ENCODE measurements at places on chromosomes 2 and 18. TPM values are rescaled to one million over a fixed set of nuclear protein-coding genes. Genes with fewer than 3 reads are reported as not detected.

DNA sequence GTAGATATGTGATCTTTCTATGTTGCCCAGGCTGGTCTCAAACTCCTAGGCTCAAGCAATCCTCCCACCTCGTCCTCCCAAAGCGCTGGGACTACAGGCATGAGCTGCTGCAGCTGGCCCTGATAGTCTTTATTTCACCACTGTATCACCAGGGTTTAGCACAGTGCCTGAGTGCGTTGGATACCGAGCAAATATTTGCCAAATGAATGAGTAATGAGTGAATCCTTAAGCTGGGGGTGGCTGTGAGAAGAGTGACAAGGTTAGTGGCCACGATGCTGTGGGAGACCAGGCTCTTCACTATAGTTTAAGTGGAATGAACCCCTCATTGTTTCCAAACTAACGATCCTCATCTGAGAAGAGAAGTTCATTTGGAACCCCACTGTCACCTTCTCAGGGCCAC, 60.8 kb upstream of the FAM136A start:
- H3K27ac ChIP-seq = no peak overlapping the region
- DNase-seq = no peak
- H3K4me3 ChIP-seq = no peak overlapping the region
- H3K4me1 ChIP-seq = no peaks in the 10 kb centered on the region

DNA sequence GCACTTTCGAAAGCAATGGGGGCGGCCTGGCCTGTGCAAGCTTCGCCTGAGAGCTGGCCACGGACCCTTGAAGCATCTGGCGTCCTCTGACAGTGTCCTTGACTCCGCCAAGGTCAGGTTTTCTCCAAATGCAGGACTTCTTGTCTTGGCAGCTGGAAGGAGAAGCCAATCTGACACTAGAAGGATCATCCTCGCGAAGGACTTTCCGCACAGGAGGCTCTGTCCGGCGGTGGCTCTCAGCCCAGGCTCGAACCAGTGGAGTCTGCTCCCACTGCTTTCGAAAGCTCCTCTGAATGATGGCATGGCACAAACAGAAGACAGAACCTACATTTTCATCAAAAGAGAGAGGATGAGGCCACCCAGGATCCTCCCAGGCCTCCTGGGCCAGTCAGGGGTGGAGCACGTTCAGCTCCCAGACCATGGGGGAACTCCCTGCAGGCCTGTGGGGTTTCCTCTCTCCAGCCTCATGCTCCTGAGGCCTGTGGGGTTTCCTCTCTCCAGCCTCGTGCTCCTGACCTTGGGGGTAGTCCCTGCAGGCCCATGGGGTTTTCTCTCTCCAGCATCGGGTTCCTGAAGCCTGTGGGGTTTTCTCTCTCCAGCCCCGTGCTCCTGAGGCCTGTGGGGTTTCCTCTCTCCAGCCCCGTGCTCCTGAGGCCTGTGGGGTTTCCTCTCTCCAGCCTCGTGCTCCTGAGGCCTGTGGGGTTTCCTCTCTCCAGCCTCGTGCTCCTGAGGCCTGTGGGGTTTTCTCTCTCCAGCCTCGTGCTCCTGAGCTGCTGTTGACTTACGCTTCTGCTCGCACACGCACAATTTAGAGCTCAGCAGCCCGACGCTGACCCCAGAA, 396.5 kb upstream of the SALL3 start:
- no peak overlapping the region for H3K4me3 ChIP-seq
- no peak overlapping the region for H3K27ac ChIP-seq
- no peak for DNase-seq
- no peaks in the 10 kb centered on the region for H3K27me3 ChIP-seq
- no peaks in the 10 kb centered on the region for H3K4me1 ChIP-seq

GRCh38 chr2:98731041-98731893, at the start of gene MGAT4A:
TSS of gene MGAT4A (minus strand) at chr2:98731132. CDS start at chr2:98726332, 4,800 bp downstream.
- no peaks in the 10 kb centered on the region for H3K27me3 ChIP-seq
- peak within 1 kb of the TSS; percentile 95 for H3K27ac ChIP-seq
- peaks cover 60% of the 10 kb centered on the region for H3K4me1 ChIP-seq
- peak; percentile 81 for DNase-seq
- peak within 1 kb of the TSS; percentile 89 for H3K4me3 ChIP-seq
- peaks cover 16% of the 10 kb centered on the region for H3K36me3 ChIP-seq

- no peak for DNase-seq
- no peaks in the 10 kb centered on the region for H3K4me1 ChIP-seq
Measured at GRCh38 chr2:208673631-208674030, 267.0 kb downstream of the PTH2R start.

DNA sequence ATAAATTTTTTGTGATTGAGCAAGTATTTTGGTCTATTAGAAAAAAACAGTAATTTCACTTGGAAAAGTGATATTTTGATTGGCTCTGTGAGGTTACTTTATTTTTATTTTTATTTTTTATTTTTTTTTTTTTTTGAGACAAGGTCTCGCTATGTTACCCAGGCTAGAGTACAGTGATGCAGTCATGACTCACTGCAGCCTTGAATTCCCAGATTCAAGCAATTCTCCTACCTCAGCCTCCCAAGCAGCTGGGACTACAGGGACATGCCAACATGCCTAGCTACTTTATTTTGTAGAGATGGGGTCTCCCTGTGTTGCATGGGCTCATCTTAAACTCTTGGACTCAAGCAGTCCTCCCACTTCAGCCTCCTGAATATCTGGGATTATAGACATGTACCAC, 60.9 kb upstream of the MGAT5 start:
- no peak overlapping the region for H3K4me3 ChIP-seq
- H3K36me3 ChIP-seq = peaks cover 14% of the 10 kb centered on the region
- H3K27me3 ChIP-seq = no peaks in the 10 kb centered on the region
- no peak overlapping the region for H3K27ac ChIP-seq
- DNase-seq = no peak

DNA sequence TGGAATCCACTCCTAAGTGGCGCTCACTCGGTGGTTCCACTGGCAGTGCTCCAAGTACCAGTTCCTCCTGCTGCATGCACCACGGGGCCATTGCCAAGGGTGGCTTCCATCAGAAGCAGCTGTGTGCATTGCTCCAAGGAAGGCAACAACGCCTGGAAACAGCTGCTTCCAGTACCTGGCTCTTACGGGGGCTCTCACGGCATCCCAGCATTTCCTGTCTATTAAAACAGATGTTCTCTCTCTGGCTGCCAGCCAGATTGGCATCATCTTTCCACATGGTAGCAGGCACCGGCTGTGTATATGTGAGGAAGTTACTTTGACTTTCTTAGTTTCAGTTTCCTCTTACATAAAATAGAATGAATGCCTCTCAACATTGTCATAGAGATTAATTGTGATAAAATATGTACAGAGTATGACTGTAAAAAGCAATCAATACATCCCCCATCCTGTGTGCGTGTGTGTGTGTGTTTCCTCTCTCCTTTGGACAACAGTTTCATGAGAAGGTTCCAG, 84.9 kb downstream of the CMPK2 start:
- DNase-seq = peak; percentile 65
- H3K4me1 ChIP-seq = peaks cover 9% of the 10 kb centered on the region
- H3K27me3 ChIP-seq = no peaks in the 10 kb centered on the region
- no peak overlapping the region for H3K4me3 ChIP-seq
- no peaks in the 10 kb centered on the region for H3K36me3 ChIP-seq

- H3K4me1 ChIP-seq = no peaks in the 10 kb centered on the region
- DNase-seq = no peak
- peaks cover 25% of the 10 kb centered on the region for H3K27me3 ChIP-seq
- no peak overlapping the region for H3K27ac ChIP-seq
Measured at GRCh38 chr2:88355486-88355885, 97.0 kb downstream of the FOXI3 start.

The DIS3L2 gene
- 32.4 TPM for total RNA-seq

DNA sequence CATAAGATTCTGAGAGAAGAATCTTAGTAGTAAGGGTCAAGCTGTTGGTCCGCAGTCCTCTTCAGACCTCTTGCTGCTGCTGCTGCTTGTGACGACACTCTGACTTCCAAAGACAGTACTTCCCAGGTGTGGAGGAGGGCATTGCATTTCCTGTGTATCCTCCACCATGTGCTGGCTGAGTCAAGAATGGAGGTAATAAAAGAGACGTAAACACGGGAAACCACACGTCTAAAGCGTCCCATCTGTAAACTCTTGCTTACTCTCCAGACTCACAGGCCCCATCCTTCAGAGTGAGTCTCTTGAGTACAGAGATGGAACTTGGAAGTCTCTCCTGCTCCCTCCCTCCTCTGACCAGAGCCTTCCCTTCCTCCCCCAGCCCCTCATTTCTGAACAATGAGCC, 25.6 kb downstream of the KLHL29 start:
- no peak overlapping the region for H3K4me3 ChIP-seq
- DNase-seq = no peak
- no peaks in the 10 kb centered on the region for H3K36me3 ChIP-seq
- H3K27me3 ChIP-seq = no peaks in the 10 kb centered on the region

DNA sequence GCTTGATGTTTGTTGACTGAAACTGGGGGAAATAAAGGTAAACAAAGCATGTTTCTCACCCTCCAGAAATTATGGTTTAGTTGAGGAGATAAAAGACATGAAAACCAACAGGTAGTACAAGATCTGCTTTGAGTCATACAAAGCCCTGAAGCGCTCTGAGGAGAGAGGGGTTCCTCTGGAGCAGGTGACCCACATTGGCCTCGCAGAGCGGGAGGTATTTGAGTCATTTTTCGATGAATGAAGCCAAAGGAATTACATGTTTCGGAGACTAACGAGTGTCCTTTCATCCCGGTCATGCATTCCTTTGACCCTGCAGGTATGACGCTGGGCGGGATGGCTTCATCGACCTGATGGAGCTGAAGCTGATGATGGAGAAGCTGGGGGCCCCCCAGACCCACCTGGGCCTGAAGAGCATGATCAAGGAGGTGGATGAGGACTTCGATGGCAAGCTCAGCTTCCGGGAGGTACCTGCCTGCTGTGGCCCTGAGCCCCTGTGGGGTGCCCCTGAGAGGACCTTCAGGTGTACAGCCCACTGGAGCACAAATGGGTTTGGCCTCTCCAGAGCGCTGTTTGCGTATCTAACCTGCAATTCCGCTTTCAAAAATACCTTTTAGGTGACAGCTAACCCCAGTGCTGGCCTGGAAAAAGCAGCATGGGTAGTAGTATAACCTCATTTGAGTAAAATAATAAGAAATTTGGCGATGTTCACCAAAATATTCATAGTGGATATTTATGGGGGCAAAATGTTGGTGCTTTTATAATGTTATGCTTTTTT, 29.3 kb downstream of the EFHD1 start:
- H3K36me3 ChIP-seq = no peaks in the 10 kb centered on the region
- H3K4me3 ChIP-seq = no peak overlapping the region
- no peaks in the 10 kb centered on the region for H3K4me1 ChIP-seq
- DNase-seq = no peak

DNA sequence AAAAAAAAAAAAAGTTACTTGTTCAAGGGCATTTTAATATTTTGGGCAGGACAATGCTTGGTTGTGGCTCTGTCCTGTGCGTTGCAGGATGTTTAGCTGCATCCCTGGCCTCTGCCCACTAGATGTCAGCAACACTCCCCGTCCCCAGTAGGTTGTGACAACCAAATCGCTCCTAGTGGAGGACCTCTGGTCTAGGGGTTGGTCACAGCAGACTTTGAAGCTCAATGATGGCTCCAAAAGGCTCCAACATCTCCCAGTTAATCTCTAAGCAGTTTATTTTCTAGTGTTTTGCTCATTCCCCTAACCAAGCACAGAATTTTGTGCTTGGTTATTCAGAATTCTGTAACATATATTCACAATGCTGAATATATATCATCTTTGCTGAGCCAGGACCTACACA, 67.0 kb downstream of the CHRNA1 start:
- H3K4me1 ChIP-seq = no peaks in the 10 kb centered on the region
- H3K4me3 ChIP-seq = no peak overlapping the region
- no peak overlapping the region for H3K27ac ChIP-seq
- no peaks in the 10 kb centered on the region for H3K27me3 ChIP-seq
- H3K36me3 ChIP-seq = no peaks in the 10 kb centered on the region
- DNase-seq = peak; percentile 80

DNA sequence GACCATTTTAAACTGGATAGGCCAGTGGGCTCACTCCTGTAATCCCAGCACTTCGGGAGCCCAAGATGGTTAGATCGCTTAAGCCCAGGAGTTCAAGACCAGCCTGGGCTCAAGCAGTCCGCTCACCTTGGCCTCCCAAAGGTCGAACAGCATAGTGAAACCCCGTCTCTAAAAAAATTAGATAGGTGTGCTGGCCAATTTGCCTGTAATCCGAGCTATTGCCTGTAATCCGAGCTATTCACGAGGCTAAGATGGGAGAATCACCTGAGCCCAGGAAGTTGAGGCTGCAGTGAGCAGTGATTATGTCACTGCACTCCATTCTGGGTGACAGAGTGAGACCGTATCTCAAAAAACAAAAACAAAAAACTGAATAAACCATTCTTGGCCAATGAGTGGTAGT, 52.6 kb upstream of the EMILIN2 start:
- H3K4me3 ChIP-seq = no peak overlapping the region
- H3K27me3 ChIP-seq = no peaks in the 10 kb centered on the region
- no peak overlapping the region for H3K27ac ChIP-seq
- H3K36me3 ChIP-seq = peaks cover 38% of the 10 kb centered on the region
- H3K4me1 ChIP-seq = peaks cover 2% of the 10 kb centered on the region
- DNase-seq = no peak

DNA sequence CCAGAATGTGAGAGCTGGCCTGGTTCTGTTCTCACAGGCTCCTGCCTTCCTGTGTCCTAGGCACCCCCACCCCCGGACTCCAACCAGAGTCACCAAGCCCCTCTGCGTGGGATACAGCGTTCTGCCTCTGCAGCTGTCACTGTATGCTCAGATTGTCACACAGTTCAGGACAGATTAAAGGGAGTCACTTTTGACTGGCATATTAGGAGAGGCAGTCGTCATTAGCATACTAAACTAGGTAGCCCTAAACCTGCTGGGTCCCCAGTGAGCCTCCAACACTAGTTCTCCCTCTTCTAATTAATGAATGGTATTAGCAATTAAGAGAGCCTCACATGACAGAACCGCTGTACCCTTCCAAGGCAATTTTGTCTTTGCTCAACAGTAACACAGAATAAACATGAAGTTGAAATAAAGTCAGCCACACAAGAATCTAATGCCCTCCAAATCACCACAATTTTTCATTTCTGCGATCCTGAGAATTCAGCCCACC, 340.2 kb downstream of the CMPK2 start:
- H3K36me3 ChIP-seq = no peaks in the 10 kb centered on the region
- DNase-seq = no peak
- H3K4me1 ChIP-seq = no peaks in the 10 kb centered on the region
- H3K27me3 ChIP-seq = no peaks in the 10 kb centered on the region
- H3K4me3 ChIP-seq = no peak overlapping the region

- H3K4me3 ChIP-seq = peak overlapping the region; percentile 87
- H3K27me3 ChIP-seq = no peaks in the 10 kb centered on the region
- no peak for DNase-seq
Measured at GRCh38 chr2:84925336-84925723, 19.9 kb downstream of the TMSB10 start.

Measured in activated naive CD4-positive, alpha-beta T cell treated with anti-CD3 and anti-CD28 coated beads for 36 hours (primary cell).